ENCODE measurements at places on chromosomes 12 and 14.

DNA sequence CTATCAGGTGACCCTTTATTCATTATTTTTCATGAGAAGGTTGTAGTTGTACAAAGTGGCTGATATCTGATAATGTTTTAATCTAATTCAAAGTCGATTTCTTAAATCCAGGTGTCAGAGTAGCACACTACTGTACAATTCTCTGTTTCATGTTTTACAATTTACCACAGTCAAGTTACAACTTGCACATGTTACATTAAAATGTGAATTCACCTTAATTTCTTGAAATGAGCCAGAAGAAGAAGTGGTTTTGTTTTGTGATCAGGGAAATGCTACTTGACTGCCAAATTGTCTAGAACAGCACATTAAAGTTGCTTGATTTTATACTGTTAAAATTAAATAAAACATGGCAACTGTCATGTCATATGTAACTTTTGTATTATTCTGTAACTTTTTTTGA is 23.2 kb downstream of the LRRK2 start:
- DNase-seq: no peak

DNA sequence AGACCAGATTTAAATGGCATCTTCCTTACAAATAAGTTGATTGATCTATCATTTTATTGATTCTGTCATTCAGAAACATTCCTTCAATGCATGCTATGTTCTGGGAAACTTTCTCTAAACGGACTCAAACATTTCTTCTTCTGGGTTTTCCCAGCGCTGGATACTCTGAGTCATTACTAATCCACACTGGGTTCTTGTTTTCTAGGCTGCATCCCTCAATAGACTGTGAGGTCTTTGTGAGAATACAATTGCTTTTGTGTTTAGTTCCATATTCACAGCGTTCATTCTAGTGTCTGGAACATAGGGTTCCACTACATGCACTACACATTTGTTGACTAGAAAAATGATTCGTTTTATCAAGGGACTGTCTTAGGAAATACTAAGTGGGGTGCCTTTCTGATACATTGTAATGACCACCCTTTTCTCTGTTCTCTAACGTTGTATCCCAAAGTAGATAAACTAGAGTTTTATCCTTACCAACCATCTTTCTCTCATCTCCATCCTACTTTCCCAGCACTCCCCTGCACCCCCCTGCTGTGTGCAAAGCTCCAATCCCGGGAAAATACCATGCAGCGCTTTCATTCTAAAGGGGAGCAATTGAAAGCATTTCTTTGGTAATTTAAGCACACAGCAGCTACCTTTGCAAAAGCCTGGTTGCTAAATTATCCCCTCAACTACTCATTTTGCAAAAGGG is 878.7 kb downstream of the DIO2 start:
- peak; percentile 16 for DNase-seq

- no peak for DNase-seq
Observed at GRCh38 chr14:94077111-94077821, 3.7 kb downstream of the DDX24 start.

- DNase-seq: no peak
Observed at GRCh38 chr12:116094475-116094874, 183.0 kb downstream of the MED13L start.

GRCh38 chr12:98591209-98591608 is 2.3 kb upstream of the SLC25A3 start:
- no peak for DNase-seq

DNA sequence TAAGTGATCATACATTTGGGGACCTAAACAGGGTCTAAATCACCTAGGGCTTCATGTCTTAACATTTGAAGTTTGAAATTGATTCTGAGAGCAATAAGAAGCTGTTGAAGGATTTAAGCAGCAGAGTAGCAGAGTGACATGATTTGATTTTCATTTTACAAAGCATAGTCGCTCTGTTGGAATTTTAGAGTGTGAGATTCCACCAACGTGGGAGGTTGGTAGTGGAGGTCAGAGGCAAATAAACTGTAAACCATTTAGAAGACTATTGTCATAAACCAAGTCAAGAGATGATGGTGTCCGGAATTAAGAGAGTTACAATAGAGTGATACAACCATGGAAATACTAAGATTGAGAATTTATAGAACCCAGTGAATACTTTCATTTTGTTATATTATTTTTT is 52.7 kb upstream of the ZDHHC17 start:
- DNase-seq: peak; percentile 60

GRCh38 chr12:15220915-15221885 is at the start of gene RERG:
Gene RERG (minus strand): TSS chr12:15221417. CDS start chr12:15217489, 3,928 bp downstream.
- peak; percentile 69 for DNase-seq

GRCh38 chr14:50121486-50121885 is 5.1 kb upstream of the VCPKMT start:
- no peak for DNase-seq

DNA sequence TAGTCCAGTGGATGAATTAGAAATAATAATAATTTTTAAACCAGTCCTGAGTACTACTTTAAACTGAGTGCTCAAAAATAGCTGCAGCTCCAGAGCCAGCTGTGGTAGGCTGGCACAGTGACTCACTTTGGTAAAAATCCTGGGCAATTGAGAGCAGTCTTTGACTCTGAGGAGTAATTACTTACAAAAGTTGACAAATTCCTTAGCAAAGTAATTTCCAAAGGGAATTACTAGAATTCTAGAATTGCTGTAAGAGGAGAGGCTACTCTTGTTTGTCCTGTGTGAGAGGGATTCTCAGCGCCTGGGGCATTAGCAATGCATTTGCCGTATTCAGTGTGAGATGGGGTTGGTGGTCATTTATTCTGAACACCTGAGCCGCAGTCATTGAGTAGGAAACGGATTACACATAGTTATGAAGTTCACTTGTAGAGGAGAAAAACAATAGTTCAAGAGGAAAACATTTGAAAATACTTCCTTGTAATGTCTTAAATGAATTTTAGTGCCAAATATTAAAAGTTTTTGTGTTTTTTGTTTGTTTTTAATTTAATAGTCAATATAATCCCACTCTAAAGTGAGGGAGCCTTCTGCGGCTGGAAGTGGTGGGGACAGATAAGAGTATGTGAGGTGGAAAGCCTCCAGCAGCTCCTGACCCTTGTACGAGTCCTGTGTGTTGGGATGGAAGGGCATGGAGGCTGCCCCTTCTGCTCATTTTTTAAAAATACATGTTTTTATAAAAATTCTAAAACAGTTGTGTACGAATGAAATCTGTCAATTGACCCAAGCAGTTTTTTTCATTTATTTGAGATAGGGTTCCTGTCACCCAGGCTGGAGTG is 41.9 kb downstream of the EID3 start:
- no peak for DNase-seq

GRCh38 chr12:70671698-70672097 is 34.5 kb upstream of the PTPRB start:
- DNase-seq: no peak

DNA sequence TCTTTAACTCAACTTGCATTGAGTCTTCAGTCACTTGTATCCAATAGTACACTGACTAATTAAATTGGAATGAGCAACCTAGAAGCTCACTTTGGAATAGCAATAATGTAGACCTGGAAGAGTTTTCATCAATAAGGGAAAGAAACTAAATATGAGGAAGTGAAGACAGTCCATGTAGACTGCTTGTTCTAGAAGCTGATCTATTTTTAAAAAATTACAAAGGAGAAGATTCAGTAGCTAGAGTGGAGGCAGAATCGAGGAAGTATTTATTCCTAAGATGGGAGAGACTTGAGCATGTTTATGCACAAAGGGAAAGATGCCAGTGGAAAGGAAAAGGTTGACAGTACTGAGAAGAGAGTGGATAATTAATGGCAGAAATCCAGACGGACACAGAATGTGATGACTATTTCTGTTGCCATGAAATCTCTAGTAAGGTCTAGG is 156.3 kb upstream of the PDE3A start:
- DNase-seq: peak; percentile 49

GRCh38 chr12:69490920-69491643 is 20.9 kb downstream of the FRS2 start:
- DNase-seq: no peak

- DNase-seq: no peak
Observed at GRCh38 chr12:123950476-123951349, 21.9 kb downstream of the CCDC92 start.

DNA sequence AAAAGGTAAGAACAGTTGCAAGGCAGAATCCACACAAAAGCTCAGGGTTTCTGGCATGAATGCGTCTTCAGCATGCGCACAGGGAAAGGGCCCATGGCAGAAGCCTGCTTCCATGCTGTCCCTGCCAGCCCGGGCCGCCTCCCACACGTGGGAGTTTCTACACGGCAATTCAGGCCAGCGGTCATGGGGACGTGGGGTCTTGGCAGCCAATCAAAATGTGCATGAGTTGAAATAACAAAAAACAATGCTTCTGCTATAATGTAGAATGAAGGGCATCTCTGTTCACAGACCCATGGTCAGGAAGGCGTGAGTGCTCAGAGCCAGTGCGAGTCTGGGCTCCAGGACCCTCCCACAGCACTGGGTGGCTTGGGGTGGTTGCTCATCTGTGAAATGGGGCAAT is 28.6 kb downstream of the AMN start:
- DNase-seq: no peak

DNA sequence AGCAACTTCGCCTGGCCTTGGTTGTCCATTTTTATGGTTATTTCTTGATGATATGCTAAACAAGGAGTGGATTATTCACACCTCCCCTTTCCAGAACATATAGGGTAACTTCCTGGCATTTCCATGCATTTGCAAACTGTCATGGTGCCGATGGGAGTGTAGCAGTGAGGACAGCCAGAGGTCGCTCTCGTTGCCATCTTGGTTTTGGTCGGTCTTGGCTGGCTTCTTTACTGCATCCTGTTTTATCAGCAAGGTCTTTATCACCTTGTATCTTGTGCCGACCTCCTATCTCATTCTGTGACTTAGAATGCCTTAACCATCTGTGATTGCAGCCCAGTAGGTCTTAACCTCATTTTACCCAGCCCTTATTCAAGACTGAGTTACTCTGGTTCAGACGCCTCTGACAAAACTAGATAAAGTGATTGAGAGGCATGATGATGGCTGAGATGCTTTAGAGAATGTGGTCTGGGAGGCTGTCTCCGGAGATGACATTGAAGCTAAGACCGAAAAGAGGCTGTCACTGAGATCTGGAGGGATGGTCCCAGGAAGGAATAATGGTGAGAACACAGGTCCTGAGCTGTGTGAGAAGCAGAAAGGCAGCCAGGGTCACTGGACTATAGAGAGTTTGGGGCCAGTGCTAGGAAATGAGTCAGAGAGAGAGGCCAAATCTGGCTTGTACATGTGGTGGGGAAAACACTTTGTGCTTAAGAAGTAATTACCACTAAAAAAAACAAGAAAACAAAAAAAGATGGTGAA is 2.9 kb downstream of the GLT1D1 start:
- DNase-seq: no peak

DNA sequence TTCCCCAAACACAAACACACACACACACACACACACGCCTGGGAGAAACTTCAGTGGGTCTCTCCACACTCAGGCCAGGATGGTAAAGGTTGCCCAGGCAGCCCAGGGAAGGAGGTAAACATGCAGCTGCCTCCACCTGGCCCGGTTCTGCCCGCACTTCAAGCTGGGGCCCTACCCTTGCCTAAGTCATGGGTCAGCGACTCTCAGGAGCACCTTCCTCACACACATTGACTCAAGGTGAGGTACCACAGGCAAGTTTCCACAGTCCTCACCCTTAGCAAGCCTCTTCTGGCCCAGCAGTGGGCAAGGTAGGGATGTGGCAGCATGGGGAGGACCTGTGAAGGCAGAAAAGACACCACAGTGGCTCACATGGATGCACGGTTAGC is 14.1 kb upstream of the FAIM2 start:
- DNase-seq: no peak

- peak; percentile 5 for DNase-seq
Observed at GRCh38 chr12:39807043-39807442, 187.4 kb upstream of the ABCD2 start.

GRCh38 chr12:66268562-66268961 is 33.7 kb upstream of the HELB start:
- DNase-seq: no peak

DNA sequence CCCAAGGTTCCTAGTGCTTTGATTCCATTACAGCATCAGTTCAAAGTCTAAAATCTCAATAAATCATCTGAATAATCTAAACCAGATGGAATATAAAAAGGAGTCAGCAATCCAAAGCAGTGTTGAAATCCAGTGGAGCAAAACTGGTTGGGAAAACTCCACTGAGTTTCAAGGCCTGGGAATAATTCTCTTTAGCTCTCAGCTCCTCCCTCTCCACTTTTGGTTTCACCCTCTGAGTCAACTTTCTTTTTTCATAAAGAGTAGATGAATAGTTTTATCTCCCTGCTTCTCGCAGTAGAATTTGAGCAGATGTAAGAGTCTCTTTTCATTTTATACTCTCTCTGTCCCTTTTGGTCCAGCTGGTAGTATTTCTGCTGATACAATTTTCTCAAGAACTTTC is 338.6 kb downstream of the APAF1 start:
- no peak for DNase-seq

- DNase-seq: peak; percentile 62
Observed at GRCh38 chr14:94355191-94355794, 32.2 kb upstream of the SERPINA6 start.

- no peak for DNase-seq
Observed at GRCh38 chr12:52680363-52680762, at the start of gene KRT1. Gene KRT1 (minus strand): TSS chr12:52680407. CDS start chr12:52680348, 59 bp downstream.
